Inflammatory macrophage treated with lipopolysaccharide for 1 hour (primary cell): ENCODE measurements at places on chromosomes 2 and 18.

DNA sequence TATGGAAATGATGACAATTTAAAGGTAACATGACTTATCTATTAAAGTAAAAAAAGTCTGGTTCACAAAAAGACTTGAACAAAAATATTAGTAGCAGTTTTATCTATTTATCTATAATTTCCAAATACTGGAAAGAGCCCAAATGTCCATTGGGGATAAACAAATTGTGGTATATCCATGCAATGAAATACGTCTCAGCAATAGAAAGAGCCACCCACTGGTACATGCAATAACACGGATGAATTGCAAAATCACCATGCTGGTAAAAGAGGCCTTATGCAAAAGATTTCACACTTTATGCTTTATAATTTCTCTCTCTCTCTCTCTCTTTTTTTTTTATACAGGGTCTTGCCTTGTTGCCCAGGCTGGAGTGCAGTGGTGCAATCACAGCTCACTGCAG lies 91.4 kb upstream of the ASAP2 start:
- peak; percentile 58 for DNase-seq

GRCh38 chr2:216687646-216688045 lies 7.7 kb downstream of the IGFBP5 start:
- DNase-seq, result no peak

GRCh38 chr2:188324067-188324466 lies 32.4 kb downstream of the GULP1 start:
- DNase-seq, result no peak

GRCh38 chr2:46493241-46493970 lies 14.0 kb downstream of the TMEM247 start:
- DNase-seq, result no peak

- no peak for DNase-seq
Observed at GRCh38 chr18:9082711-9083510, 19.6 kb upstream of the NDUFV2 start.

DNA sequence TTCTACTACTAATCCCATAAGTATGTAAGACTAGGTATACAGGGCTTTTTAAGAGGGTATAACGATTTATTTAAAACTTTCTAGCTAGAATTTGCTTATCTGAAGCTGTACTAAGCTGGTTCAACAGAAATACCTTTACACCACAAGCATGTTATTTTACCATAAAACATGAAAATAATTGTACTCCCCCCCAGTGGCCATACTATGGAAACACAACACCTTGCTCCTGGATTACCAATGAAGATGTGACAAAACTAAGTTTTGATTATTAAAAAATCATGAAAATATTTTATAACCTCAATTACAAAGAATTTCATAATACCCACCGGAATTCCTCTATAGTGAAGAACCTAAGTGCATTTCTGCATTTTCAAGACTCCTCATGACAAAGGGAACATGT lies 27.3 kb downstream of the LPIN2 start:
- DNase-seq, result no peak

DNA sequence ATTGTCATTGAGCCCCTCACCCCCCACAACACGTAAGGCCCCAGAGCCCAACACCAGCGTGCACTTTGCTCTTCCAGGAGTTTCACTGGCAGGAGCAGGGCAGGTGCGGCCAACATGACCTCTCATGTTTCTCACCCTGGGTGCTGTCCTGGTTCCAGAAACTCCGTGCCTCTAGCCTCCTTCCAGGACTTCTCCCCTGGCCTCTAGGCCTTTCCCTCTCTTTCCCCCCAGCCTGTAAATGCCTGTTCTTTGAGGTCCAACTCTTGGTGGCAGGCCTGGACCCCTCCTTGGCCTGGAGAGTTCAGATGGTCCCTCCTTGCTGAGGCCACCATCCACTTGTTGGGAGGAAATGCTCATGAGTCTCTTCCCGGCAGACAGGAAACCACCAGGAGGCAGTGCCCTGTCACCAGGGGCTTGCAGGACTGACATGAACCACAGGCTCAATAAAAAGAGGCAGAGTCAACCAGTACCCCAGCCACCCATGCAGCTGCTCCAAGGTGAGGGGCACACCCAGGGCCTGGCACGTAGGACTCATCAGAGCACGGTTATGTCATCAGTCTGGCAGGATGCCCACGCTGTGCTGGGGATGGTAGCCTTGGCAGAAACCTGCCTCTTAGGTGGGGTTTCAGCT lies 1.5 kb downstream of the MALL start:
- no peak for DNase-seq

DNA sequence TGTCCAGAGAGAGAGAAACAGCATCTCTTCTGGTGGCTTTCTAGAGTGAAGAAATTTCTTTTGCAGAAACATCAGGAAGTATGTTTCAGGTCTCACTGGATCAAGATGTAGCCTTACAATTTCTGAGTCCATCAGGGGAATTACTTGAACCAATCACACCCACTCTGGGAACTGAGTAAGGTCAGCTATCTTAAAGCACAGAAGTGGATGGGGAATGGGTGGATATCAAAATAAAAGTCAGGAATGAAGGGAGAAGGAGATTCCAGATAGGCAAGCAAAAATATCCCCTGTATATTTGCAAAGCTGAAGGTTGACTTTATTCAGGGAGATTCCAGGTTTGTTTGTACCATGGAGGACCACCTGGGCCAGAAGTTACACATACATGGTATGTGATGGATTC lies 188.0 kb downstream of the CYRIA start:
- no peak for DNase-seq

GRCh38 chr2:54073796-54074195 lies 41.6 kb upstream of the ACYP2 start:
- no peak for DNase-seq

- DNase-seq, result no peak
Observed at GRCh38 chr2:238466243-238466756, 39.6 kb downstream of the ASB1 start.

DNA sequence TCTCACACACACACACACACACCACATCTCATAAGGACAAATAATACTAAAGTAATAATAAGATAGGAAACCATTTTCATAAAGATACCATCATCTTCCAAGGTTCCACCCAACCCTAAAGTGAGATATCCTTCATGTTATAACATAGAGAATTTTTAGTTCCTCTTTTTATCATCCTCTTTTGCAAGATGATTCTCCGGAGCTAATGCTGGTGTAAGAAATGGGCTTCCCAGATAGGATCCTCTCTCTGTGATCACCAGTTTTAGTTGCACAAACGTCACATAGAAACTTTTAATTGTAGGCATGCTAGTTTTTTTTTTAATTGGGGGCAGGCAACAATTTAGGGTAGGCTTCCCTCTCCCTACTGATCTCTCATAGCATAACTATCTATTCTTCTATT lies 49.6 kb downstream of the ARHGAP25 start:
- DNase-seq, result peak; percentile 73

DNA sequence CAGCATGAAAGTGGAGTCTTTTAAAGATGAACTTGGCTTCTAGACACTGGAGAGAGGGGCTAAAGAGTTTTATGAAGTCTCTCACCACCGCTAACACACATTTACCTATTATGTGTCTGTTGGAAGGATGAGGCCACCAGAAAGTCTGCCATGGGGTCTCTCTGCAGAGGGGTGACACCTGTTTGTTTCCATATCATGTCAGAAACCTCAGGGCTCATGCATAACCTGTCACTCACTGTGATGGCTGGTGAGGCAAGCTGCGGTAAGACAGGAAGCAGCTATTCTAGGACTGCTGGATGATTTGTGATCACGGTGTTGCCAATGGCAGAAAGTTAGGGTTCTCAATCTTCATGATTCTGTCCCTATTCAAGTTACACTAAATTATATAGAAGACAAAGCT lies 60.8 kb upstream of the DNMT3A start:
- DNase-seq, result no peak

DNA sequence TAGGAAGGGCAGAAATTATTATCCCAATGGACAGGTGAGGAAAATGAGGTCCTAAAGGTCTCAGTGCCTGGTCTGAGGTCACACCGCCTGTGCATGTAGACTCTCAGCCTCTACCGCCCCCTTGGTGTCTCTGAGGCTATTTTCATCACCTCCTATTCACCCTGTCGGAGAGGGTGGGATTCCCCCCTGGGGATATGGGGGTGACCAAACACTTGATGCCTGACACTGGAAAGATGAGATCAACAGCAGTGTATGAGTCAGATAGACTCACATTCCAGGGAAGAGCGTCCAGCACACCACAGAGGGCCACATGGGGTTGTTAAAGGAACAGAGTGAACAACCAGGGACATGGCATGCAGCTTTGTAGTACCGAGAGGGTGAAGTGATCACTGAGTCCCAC lies 199.7 kb downstream of the SMAD2 start:
- no peak for DNase-seq

DNA sequence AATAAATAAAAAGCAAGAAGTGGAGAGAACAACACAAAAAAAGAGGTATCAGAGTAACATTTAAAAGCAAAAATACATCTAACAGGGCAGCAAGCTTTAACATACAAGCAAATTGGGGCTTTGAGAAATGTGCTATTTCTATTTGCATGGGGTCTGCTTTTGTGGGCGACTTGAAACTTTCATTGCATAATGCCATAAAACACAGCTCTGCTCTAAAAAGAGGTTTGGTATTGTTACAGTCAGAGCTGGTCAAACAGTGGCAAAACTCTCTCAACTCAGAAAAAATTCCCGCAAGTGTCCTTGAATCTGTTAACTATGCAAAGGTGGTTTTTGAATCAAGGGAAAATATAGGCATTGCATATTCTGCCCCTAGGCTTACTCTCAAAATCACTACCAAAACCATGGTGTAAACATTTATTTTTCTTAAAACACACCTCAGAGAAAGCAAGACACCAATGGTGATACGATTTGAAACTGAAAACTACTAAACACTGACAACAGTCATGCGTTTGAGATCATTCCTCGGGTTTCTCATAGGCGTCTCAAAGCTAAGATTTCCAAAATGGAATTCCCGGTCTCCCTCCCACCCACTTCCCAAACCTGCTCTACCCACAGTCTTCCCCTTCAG lies 45.5 kb downstream of the RNF152 start:
- no peak for DNase-seq

- no peak for DNase-seq
Observed at GRCh38 chr2:58928391-58928790, 687.3 kb upstream of the FANCL start.

DNA sequence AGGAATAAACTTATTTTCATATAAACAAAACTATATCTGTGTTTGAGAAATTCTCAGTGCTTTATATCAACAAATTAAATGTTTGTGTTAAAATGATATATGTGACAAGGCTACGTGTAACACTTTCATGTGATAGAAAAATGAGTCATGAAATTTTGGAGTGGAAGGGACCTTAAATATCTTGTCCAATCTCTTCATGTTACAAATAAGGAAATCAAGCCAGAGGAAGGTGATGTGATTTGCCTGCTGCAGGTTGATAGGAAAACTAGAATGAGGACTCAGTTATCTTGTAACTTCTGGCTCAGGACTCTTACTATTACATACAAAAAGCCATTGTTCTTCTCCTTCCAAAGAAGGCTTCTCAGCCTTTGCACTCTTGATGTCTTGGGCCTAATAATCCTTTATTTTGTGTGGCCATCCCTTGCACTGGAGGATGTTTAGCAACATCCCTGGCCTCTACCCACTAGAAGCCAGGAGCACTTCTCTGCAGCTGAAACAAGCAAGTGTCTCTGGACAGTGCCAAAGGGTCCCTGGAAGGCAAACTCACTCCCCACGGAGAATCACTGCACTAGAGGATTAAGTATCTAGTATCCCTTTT lies 43.0 kb upstream of the NARS1 start:
- DNase-seq, result no peak

DNA sequence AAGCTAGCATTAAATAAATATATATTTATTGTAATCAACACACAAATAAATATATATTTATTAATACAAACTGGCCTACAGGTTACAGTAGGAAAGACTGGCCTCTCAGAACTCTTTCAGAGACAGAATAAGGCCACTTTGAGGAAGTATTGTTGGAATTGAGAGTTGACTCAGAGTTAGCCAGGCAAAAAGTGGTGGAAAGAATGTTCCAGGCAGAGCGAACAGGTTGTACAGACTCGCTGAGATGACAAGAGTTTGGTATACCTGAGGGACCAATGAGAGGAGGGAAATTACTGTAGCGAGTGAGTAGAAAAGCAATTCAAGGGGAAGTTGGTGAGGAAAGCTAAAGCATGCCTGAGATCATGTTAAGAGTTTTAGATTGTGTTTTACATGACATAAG lies 19.0 kb upstream of the XDH start:
- DNase-seq, result no peak

- no peak for DNase-seq
Observed at GRCh38 chr2:182621810-182622209, 94.2 kb upstream of the DNAJC10 start.

GRCh38 chr18:34159691-34160185 lies 65.0 kb downstream of the NOL4 start:
- no peak for DNase-seq

DNA sequence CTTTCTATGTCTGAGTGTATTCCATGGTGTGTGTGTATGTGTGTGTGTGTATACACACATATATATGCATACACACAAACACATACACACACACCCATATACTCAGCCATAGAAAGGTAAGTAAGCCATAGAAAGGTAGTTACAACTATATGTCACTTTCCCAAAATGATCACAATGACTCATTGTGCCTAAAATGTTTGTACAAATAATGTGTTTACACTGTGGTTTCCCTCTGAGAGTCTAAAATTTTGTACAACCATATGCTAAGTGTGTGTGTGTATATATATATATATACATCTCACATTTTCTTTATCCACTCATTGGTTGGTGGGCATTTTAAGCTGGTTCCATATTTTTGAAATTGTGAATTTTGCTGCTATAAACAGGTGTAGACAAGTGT lies 55.3 kb upstream of the CSRNP3 start:
- DNase-seq, result no peak

- no peak for DNase-seq
Observed at GRCh38 chr2:106020821-106021661, 173.1 kb downstream of the UXS1 start.

DNA sequence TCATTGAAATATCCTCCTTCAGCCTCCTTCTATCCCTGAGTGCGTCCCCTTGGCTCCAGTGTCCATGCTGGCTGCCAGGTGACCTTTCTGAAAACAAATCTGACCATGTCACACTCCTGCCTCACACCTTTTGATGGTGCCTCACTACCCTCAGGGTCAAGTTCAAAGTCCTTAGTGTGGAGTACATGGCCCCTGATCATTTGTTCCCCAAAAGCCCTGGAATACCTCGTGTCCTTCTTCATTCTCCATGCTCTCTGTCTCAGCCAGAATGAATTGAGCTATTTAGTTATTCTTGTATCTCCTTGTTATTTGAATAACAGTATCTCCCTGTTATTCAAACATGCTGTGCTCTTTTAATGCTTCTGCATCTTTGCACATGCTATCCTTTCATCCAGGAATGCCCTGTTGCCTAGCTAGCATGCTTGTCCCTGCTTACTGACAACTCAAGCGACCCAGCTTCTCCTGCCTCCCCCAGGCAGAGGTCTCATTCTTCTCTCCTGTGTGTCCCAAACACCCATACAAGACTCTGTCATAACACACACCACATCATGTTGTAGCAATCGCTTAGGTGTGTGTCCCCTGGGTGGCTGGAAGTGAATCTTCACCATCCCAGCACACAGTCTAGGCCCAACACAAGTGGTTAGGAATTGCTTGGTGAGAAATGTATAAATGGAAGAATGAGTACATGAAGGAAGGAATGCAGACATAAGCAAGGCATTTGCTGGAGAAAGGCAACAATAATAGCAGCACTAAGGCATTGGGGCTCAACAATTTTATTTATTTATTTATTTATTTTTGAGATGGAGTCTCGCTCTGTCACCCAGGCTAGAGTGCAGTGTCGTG lies 144.0 kb downstream of the DDX1 start:
- DNase-seq, result no peak

GRCh38 chr2:53769318-53769945 lies 1.8 kb downstream of the CHAC2 start:
- DNase-seq, result no peak

GRCh38 chr18:31585991-31586390 lies 5.7 kb upstream of the TTR start:
- no peak for DNase-seq
